ENCODE measurements at places on chromosomes 1 and 21.

- no peak for DNase-seq
Measured at GRCh38 chr1:67609577-67610341, 75.2 kb upstream of the GADD45A start.

GRCh38 chr1:111903148-111903870, 86.2 kb downstream of the KCND3 start:
- DNase-seq: peak; percentile 57

DNA sequence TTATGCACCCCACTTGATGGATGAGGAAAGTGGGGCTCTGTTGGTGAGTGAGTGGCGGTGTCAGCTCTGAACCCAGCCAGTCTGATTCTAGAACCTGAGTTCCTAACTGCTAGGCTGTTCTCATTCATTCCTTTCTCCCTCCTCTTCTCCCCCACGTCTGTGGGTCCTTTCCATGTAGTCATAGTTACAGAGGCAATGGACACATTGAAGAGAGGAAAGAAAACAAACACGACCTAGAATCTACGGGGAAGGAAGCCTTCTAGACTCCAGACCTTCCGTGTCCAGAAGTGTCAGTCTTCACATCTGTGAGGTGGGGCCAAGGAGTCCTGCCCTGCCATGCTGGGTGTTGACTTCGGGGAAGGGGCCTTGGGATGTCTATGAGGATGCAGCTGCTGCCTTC, 115.8 kb upstream of the WNT4 start:
- no peak for DNase-seq

DNA sequence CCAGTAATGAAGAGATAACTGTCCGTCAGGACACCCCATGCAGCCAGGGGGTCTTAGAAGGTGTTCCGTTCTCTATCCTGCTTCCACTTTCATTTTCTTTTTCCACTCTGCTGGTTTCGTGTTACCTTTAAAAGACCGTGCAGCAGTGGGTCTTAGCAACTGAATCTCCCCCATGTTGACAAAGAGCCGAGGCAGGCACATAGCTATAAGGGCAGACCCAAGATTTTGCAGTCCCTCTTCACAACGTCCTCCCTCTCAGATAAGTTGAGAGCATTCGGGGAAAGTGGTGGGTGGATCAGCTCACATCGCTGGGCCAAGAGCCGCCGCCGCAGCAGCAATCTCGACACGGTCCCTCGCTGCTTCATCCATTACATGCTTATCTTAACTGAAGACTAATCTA, 355.5 kb downstream of the LMO4 start:
- DNase-seq: no peak

DNA sequence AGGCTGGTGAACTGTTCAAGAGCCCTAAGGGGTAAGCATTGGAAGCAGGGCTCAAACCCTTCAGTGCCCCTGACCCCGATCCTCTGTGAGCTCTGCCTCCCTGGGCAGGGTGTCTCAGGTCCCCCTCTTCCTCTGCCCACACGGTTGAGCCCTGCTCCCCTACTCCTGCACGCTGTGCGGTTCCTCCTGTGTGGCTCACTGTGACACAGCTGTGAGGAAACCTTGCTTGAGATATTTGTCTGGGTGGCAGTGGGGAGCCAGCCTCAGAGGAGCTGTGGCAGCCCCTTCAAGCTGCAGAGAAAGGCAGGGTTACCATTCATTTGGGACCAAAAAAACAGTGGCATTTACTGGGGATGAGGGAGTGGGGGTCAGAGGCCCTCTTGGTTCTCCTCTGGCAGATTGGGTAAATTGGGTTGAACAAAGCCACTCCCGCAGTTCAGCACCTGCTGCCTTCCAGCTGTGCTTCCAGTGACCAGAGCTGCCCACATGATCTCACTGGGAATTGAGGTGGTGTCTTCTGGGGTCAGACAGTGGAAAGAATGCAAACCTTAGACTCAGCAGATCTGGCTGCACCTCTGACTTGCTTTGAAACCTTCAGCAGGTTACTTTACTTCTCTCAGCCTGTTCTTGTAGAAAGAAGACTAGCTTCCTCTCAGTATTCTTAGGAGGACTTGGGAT, 60.6 kb upstream of the CD1D start:
- no peak for DNase-seq

- DNase-seq: no peak
Measured at GRCh38 chr21:28818663-28819278, 173.9 kb downstream of the LTN1 start.

All from NCI-H1417 (cell line).